ENCODE measurements at places on chromosomes 13 and 19.

DNA sequence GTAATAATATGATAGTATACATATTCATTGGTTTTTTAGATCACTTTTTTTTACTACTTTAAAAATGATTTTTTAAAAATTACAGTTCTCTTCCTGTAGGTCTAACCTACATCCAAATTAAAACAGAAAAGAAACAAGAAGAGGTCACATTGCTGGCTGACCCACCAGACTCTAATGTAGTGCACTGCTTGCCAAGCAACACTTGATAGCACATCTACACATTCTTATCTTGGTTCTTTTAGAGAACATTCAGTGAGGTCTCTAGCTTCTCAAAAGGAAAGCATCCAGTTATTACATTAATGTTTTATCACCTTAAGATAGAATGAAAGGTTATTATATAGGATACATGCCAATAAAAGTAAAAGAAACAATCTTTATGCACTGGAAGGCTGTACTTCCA lies 35.6 kb downstream of the NDFIP2 start:
- no peak for DNase-seq

- DNase-seq = peak; percentile 32
These were observed 55.4 kb upstream of the ADGRE5 start for GRCh38 chr19:14325863-14326262.

- no peak for DNase-seq
These were observed 14.7 kb upstream of the LYPD3 start for GRCh38 chr19:43479961-43480561.

DNA sequence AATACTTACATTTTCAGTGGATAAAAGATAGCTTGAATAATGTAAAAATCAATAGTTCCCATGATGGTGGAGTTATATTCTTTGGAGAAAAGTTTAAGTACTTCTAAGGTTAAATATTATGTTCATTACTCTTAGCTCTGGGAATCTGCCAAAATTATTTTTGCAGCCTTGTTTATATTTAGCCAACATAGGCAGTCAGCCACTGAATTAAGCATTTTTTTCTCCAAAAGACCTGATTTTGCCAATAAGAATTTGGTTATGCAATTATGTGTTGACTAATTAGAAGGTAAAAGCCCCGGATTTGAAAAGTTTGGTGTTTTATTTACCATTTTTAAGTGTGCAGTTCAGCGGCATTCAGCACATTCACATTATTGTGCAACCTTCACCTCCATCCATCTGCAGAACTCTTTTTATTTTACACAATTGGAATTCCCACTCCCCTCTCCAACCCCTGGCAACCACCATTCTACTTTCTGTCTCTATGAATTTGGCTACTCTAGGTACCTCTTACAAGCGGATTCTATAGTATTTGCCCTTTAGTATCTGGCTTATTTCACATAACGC lies 90.1 kb upstream of the C1QTNF9B start:
- no peak for DNase-seq

GRCh38 chr13:48502601-48503319 lies 30.1 kb downstream of the RCBTB2 start:
- no peak for DNase-seq

DNA sequence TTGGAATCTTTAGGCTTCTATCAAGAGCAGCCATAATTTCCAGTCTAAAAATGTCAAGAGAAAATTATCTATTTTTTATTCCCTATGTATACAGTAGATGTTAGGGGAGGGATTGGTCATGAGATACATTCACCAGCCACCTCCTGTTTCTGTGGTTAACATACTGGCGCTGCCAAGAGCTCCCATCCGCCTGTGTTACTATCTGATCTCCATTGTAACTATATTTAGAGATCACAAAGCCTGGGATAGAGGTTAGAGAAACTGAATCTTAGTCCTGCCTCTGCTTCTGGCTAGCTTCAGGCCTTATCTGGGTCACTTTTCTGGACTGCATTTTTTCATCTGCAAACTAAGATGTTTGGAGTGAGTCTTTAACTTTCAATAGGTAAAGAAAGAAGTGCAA lies 46.3 kb downstream of the POLR1D start:
- DNase-seq = no peak

GRCh38 chr19:44824761-44825160 lies 15.9 kb downstream of the BCAM start:
- no peak for DNase-seq

DNA sequence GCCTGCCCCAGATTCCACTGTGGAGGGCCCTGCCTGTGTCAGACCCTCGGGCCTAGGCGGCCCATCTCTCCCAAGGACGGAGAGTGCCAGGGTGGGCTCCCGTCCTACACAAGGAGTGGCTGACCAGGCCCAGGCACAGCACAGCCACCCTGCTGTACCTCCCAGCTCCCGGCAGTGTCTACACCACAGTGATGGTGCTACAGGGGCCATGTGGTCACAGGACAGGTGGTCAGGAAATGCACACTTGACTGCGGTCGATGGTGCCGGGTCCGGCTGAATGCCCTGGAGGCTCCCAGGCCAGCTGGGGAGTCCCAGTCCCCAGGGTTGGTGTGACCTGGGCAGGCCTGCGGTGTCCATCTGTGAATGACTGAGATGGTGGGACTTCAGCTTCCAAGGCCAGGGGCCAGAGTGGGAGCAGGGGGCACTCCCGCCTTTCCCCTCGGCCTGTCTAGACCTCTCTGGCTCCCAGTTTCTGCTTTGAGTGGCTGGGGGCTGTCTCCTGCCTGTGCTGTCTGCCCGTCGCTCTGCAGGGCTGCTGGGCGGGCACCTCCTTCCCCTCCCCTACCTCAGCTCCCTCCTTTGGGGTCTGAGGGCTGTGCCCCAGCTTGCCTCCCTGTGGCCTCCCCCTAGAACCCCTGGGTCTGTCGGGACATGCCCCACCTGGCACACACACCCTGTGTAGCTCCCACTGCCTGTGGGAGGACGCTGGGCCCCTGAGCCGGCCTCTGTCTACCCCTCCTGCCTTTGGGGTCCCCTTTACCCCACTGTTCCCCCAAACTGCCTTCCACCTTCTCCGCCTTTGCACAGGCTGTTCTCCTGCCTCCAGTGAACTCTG lies 12.5 kb downstream of the DDA1 start:
- no peak for DNase-seq

DNA sequence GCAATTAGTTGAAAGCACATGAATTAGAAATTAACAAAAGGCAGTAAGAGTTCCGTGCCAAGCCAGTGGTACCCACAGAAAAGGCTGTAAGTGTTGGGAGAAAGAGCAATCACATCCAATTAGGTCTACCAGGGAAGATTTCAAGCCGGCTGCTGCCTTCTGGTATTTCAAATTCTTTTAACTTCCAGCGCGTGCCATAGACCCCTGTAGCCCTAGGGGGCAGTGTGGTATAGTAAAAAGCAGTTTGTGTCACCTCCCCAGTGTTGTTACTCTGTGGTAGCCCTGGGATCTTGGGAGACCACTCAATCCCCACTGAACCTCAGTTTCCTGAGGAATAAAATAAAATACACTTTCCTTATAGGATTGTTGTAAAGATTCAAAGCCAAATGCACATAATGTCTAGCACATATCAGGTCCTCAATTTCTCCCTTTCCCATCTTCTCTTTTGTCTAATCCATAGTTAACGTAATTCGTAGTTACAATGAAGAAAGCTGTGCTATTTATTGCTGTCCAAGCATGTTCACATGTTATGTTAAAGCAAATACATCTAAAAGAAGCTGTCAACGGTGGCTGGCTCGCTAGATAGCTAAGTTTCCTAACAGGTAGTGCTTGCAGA lies 230.2 kb downstream of the TDRD3 start:
- peak; percentile 42 for DNase-seq

GRCh38 chr13:91313581-91313980 lies 33.9 kb upstream of the MIR17HG start:
- DNase-seq = no peak

GRCh38 chr13:75661443-75661842 lies 25.3 kb downstream of the LMO7 start:
- DNase-seq = peak; percentile 24

DNA sequence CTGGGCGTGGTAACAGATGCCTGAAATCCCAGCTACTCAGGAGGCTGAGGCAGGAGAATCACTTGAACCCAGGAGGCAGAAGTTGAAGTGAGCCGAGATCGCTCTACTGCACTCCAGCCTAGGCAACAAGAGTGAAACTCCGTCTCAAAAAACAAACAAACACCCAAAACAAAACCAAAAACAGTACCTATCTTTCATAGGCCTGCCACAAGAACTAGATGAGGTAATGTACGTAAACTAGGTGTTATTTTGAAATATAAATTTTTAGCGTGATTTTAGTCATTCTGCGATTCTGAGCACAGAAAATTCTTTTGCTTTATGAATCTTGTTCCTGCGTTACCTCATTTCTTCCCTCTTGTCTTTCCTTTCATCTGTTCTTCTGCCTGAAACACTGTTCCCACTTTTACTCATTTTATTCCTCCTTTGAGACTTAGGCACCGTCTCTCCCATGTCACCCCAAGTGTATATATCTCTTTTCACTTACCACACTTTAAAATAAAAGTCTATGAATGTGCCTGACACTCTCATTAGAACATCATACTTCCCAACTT lies 238.2 kb upstream of the HTR2A start:
- no peak for DNase-seq

DNA sequence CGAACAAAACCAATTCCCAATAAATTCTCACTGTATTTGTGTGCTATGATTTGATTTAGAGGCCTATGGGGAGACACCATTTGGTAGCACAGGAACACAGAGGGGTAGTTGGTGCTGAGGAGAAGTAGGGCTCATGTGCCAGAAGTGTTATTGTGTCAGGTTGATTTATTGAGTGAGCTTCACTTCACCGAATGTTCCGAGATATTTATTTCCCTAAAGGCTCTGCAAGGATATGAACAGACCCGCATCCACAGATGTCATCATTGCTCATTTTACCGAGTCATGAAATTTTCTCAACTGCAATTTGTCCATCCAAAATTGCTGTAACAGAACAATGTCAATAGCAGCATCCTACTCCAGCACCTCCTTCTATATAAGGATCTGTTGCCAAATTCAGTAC lies 69.5 kb downstream of the DACH1 start:
- no peak for DNase-seq

- DNase-seq = no peak
These were observed 199.8 kb downstream of the DNAJC15 start for GRCh38 chr13:43223216-43223615.

- no peak for DNase-seq
These were observed 214.5 kb downstream of the TEX29 start for GRCh38 chr13:111534751-111535522.

DNA sequence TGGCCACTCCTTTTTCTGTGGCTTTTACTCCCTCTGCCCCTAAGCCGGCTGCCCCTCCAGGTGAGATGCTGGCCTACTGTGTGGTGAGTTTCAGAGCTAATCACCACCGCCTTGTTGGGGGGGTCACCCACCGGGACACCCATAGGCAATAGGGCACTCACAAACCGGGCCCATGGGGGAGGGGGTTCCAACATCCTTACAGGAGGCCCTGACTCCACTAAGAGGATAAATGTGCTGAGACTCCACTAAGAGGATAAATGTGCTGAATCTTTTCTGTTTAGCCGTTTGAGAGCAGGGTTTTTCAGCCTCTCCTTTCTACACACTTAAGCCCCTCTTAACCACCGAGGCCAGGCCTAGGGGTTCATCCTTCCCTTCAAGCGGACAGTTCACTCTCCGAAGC lies 73.7 kb downstream of the SLC15A1 start:
- DNase-seq = no peak

DNA sequence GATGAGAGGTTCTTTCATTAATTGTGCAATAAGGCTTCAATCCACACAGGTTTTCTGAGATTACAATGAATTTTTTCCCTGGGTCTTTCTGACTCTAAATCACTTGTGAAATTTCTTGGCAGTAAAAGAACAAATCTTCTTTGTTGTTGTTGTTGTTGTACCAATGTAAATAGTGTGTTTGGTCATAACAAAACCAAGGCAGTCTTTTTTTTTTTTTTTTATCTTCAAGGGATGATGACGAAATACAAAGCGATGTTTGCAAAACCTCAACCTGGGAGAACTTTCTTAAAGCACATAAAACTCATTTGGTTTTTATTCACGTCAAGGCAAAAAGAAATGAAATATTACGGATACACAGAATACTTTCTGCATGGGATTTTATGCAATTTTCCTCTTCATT lies 462.0 kb downstream of the LIG4 start:
- DNase-seq = no peak

GRCh38 chr13:75352641-75353327 lies 129.2 kb downstream of the TBC1D4 start:
- DNase-seq = no peak

GRCh38 chr13:82294226-82294625 lies 1588.0 kb downstream of the SLITRK1 start:
- DNase-seq = no peak

DNA sequence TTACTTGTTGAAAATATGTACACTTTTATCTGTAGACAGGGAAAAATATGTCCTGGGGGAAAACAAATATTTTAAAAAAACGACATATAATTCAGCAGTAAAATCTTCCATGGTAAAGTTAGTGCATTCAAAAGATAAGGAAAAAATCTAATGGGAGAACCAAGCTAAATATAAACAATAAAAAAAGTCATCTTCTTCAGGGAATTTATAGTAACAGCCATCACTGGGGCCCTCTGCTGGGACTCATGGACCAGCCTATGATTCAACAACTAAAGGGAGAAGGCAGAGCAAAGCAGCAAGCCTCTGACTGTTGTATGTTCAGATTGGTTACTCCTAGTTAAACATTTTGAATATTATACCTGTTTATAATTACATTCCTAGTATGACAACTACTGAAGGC lies 93.0 kb downstream of the ITGBL1 start:
- DNase-seq = no peak

GRCh38 chr13:99386495-99386894 lies 79.3 kb upstream of the GPR183 start:
- DNase-seq = no peak

GRCh38 chr19:4576016-4576933 lies 16.8 kb upstream of the SEMA6B start:
- peak; percentile 71 for DNase-seq

GRCh38 chr19:5184930-5185329 lies 155.7 kb downstream of the PTPRS start:
- DNase-seq = no peak

GRCh38 chr13:97359181-97360057 lies 74.5 kb upstream of the RAP2A start:
- DNase-seq = peak; percentile 69

DNA sequence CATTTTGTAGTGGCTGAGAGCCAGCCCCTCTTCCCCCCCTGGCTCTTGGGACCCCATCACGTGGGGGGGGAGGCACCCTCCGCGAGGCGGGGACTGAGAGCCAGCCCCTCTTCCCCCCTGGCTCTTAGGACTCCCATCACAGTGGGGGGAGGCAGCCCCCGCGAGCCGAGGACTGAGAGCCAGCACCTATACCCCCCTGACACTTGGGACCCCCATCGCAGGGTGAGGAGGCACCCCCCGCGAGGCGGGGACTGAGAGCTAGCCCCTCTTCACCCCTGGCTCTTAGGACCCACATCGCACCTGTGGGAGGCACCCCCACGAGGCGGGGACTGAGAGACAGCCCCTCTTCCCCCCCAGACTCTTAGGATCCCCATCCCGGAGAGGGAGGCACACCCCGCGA lies 2426.5 kb upstream of the PCDH20 start:
- DNase-seq = no peak

GRCh38 chr19:8370176-8371010 lies 6.4 kb downstream of the ANGPTL4 start:
- no peak for DNase-seq

- no peak for DNase-seq
These were observed 26.5 kb downstream of the MPND start for GRCh38 chr19:4369888-4370260.
